ENCODE measurements at places on chromosomes 7 and 10. TPM values are rescaled to one million over a fixed set of nuclear protein-coding genes. Genes with fewer than 3 reads are reported as not detected.

GRCh38 chr10:61986382-61986781, 84.9 kb downstream of the ARID5B start:
- DNase-seq: no peak

- DNase-seq: no peak
Measured at GRCh38 chr10:26372513-26373354, 65.4 kb upstream of the APBB1IP start.

DNA sequence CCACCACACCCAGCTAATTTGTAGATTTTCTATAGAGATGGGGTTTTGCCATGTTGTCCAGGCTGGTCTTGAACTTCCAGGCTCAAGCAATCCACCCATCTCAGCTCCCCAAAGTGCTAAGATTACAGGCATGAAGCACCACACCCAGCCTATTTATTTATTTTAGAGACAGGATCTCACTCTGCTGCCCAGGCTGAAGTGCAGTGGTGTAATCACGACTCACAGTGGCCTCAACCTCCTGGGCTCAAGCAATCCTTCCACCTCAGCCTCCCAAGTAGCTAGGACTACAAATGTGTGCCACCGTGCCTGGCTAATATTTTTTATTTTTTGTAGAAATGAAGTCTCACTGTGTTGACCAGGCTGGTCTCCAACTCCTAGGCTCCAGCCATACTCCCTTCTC, 6.9 kb upstream of the FRAT2 start:
- no peak for DNase-seq

The KCNMA1 gene
- 0.49 TPM for total RNA-seq

The ASB10 gene
- not detected for total RNA-seq

Measured in HCT116 (cell line).